Activated CD8-positive, alpha-beta T cell treated with anti-CD3 and anti-CD28 coated beads for 36 hours (primary cell): ENCODE measurements at places on chromosomes 2 and 18. TPM values are rescaled to one million over a fixed set of nuclear protein-coding genes. Genes with fewer than 3 reads are reported as not detected.
A peak's percentile ranks its signal among the peaks of the same experiment; 100 is the strongest.

- no peaks in the 10 kb centered on the region for H3K36me3 ChIP-seq
- H3K27me3 ChIP-seq: no peaks in the 10 kb centered on the region
- peak overlapping the region; percentile 84 for H3K4me3 ChIP-seq
- H3K27ac ChIP-seq: peak overlapping the region; percentile 96
Observed at GRCh38 chr18:77209587-77209986, 40.1 kb upstream of the GALR1 start.

- H3K4me1 ChIP-seq: peaks cover 11% of the 10 kb centered on the region
- peak within 1 kb of the TSS; percentile 78 for H3K27ac ChIP-seq
- peak; percentile 84 for DNase-seq
- no peaks in the 10 kb centered on the region for H3K36me3 ChIP-seq
- peaks cover 8% of the 10 kb centered on the region for H3K27me3 ChIP-seq
Observed at GRCh38 chr2:101474731-101475384, at the start of gene RFX8. Gene RFX8 (minus strand): TSS chr2:101475112. CDS start chr2:101466848, 8,264 bp downstream.

DNA sequence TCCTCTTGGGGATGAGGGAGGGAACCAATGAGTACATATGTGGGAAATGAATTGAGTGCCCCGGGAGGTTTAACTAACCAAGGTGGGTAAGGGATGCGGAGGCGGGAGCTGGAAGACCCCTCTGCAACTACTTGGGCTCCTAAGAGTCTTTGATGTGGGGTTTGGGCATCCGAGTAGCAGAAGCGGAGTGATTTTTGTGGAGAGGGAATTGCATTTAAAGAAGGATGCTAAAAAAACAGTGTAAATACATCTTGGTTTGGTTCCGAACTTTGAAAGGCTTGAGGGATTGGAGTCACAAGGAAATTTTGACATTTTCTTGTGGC lies 215.7 kb downstream of the MCFD2 start:
- no peaks in the 10 kb centered on the region for H3K36me3 ChIP-seq
- peak overlapping the region; percentile 91 for H3K27ac ChIP-seq
- no peaks in the 10 kb centered on the region for H3K27me3 ChIP-seq
- peak; percentile 36 for DNase-seq
- peaks cover 46% of the 10 kb centered on the region for H3K4me1 ChIP-seq

DNA sequence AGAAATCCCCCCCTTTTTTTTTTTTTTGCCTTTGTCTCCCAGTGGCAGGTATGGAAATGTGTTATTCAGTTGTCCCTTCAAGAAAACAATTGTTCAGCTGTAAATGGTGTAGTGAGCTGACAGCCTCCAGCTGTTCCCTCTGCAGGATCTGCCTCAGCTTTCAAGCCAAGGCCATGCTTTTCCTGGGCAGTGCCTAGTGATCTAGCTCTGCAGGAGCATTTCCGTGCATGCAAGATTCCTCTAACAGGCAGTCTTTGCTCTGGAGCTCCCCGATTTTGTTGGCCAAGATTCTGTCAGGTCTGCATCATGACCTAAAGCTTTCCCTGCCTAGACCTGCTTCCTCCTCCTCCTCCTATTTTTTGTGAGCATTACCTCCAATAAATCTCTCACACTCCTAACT lies 300.7 kb upstream of the UBE2E3 start:
- no peak overlapping the region for H3K27ac ChIP-seq
- H3K4me3 ChIP-seq: no peak overlapping the region
- peaks cover 14% of the 10 kb centered on the region for H3K27me3 ChIP-seq
- H3K36me3 ChIP-seq: no peaks in the 10 kb centered on the region
- DNase-seq: no peak

- H3K36me3 ChIP-seq: no peaks in the 10 kb centered on the region
- no peak overlapping the region for H3K27ac ChIP-seq
Observed at GRCh38 chr2:41877114-41877678, 170.6 kb upstream of the PKDCC start.

DNA sequence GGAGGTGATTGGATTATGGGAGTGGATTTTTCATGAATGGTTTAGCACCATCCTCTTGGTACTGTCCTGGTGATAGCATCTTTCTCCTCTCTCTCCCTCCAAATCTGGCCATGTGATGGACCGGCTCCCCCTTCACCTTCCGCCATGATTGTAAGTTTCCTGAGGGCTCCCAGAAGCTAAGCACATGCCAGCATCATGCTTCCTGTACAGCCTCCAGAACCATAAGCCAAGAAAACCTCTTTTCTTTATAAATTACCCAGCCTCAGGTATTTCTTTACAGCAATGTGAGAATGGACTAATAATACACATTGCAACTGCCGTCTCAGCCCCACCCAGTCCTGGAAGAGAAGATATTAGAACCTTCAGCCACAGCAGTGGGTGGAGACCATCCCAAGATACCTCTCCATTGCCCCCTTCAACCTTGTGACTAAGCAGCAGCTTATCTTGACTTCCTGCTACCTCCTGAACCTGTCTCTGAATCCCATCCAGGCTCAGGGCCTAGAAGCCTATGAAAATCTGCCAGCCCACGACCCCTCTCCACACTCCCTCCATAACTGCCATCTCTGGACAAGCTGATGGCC lies 81.8 kb upstream of the AGAP1 start:
- H3K36me3 ChIP-seq: no peaks in the 10 kb centered on the region
- peaks cover 5% of the 10 kb centered on the region for H3K27me3 ChIP-seq
- H3K4me1 ChIP-seq: no peaks in the 10 kb centered on the region
- no peak overlapping the region for H3K27ac ChIP-seq
- no peak for DNase-seq

DNA sequence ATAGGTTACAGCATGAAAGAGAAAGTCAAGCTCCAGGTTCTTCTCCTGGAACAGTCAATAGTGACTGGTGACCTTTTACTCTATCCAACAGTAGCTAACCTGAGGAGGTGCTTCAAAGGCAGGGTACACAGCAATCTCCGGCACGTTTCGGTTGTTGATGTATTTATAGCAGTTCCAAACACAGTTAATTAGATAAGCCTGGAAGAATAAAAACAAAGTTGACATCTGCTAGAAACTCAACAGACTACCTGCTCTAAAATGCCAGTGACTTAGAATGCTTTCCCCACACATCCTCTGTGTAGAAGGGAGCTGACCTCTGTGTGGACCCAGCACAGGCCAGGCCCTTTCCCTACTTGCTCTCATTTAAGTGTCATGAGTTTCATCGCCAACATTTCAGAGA lies 17.2 kb downstream of the LAPTM4A start:
- H3K36me3 ChIP-seq: peaks cover 67% of the 10 kb centered on the region
- no peak overlapping the region for H3K4me3 ChIP-seq
- H3K27me3 ChIP-seq: no peaks in the 10 kb centered on the region

GRCh38 chr2:188201639-188202038 lies 90.0 kb upstream of the GULP1 start:
- no peak overlapping the region for H3K27ac ChIP-seq
- DNase-seq: no peak
- H3K36me3 ChIP-seq: no peaks in the 10 kb centered on the region
- H3K4me3 ChIP-seq: no peak overlapping the region
- no peaks in the 10 kb centered on the region for H3K27me3 ChIP-seq

DNA sequence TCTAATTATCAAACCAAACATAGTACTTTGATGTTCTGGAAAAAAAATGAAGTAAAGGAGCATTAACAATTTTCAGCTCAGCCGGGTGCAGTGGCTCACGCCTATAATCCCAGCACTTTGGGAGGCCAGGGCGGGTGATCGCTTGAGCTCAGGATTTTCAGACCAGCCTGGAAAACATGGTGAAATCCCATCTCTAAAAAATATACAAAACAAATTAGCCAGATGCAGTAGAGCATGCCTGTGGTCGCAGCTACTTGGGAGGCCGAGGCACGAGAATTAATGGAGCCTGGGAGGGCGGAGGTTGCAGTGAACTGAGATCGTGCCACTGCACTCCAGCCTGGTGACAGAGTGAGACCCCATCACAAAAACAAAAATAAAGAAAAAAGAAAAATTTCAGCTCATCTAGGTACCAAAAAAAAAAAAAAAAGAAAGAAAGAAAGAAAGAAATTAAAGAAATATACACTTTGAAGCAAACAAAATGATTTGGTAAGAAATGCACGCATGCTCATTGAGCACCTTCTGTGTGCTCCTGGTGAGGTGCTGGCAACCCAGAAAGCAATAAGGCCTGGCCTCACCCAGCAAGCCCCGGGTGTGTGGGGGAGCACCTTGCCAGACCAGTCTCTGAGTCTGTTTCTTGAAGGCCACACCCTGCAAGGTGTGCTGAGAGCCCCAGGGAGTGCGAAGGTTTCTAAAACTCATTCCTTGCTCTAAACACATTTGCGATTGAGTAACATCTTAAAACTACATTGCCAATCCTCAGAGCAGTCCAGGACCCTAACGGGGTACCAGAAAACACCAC lies 133.5 kb downstream of the TFCP2L1 start:
- no peak for DNase-seq
- no peaks in the 10 kb centered on the region for H3K36me3 ChIP-seq
- H3K27ac ChIP-seq: no peak overlapping the region
- H3K4me1 ChIP-seq: no peaks in the 10 kb centered on the region
- H3K27me3 ChIP-seq: no peaks in the 10 kb centered on the region

DNA sequence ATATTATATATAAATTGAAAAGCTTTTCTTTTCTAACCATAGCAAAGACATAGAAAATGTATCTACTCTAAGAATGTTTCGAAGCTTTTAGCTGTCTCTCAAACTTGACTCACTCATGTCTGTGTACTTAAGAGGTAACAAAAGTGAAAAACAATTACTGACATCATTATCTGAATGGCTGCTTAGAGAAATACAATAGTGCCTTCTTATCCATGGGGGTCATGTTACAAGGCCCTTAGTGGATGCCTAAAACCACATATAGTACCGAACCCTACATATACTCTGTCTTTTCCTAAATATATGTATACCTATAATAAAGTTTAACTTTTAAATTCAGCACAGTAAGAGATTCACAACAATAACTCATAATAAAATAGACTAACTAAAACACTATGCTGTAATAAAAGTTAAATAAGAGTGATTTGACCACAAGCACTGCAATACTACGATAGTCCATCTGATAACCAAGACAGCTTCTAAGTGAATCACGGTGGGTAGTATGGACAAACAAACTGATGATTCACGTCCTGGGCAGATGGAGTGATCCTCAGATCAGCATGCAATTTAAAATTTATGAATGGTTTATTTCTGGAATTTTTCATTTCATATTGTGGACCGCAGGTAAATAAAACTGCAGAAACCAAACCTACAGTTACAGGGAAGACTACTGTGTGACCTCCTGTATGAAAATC lies 246.2 kb downstream of the XIRP2 start:
- H3K36me3 ChIP-seq: no peaks in the 10 kb centered on the region
- no peaks in the 10 kb centered on the region for H3K27me3 ChIP-seq
- no peak for DNase-seq
- H3K4me1 ChIP-seq: peaks cover 6% of the 10 kb centered on the region

DNA sequence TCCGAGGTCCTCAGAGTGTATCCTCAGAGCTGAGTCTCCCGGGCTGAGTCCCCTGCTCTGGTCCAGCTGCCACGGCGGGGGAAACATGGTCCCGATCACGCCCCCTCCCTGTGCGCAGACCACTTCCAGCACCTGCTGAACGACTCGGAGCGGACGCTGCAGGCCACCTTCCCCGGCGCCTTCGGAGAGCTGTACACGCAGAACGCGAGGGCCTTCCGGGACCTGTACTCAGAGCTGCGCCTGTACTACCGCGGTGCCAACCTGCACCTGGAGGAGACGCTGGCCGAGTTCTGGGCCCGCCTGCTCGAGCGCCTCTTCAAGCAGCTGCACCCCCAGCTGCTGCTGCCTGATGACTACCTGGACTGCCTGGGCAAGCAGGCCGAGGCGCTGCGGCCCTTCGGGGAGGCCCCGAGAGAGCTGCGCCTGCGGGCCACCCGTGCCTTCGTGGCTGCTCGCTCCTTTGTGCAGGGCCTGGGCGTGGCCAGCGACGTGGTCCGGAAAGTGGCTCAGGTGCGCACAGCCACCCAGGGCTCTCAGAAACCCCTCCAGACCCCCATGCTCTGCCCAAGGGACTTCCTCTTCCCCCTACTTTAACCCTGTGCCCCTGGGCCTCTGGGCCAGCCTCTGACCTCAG lies 26.7 kb downstream of the GPC1 start:
- no peak for DNase-seq
- H3K27me3 ChIP-seq: no peaks in the 10 kb centered on the region
- no peaks in the 10 kb centered on the region for H3K4me1 ChIP-seq
- no peak overlapping the region for H3K27ac ChIP-seq
- H3K4me3 ChIP-seq: no peak overlapping the region
- H3K36me3 ChIP-seq: no peaks in the 10 kb centered on the region

- H3K4me3 ChIP-seq: no peak overlapping the region
- H3K27ac ChIP-seq: no peak overlapping the region
- peaks cover 1% of the 10 kb centered on the region for H3K27me3 ChIP-seq
- DNase-seq: no peak
- H3K36me3 ChIP-seq: no peaks in the 10 kb centered on the region
Observed at GRCh38 chr2:229539628-229540027, 174.7 kb downstream of the DNER start.

- H3K4me1 ChIP-seq: peaks cover 12% of the 10 kb centered on the region
- H3K27ac ChIP-seq: no peak overlapping the region
- DNase-seq: no peak
- no peak overlapping the region for H3K4me3 ChIP-seq
Observed at GRCh38 chr2:9467687-9468086, 6.7 kb upstream of the IAH1 start.

GRCh38 chr2:55804535-55804934 lies 110.9 kb upstream of the PNPT1 start:
- H3K27ac ChIP-seq: no peak overlapping the region
- no peaks in the 10 kb centered on the region for H3K27me3 ChIP-seq
- no peak overlapping the region for H3K4me3 ChIP-seq
- DNase-seq: no peak
- H3K36me3 ChIP-seq: no peaks in the 10 kb centered on the region

DNA sequence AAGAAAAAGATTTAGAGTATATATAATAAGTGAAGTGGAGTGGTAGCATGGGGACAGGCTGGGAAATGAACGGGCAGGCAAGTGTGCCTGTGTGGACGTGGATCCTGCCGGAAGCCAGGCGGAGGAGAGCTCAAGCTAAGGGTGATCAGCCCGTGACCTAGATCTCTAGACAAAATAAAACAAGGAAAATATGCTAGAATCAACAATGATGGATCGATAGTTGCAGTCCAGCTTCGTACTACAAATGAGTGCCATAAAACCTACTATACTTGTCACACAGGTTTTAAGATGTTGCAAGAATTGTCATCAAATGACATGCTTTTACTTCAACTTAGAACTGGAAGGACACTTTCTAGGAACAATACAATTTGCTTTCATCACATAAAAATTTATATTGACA lies 8.5 kb downstream of the EIF2AK2 start:
- DNase-seq: no peak
- no peaks in the 10 kb centered on the region for H3K27me3 ChIP-seq
- H3K36me3 ChIP-seq: peaks cover 41% of the 10 kb centered on the region
- no peak overlapping the region for H3K4me3 ChIP-seq
- H3K27ac ChIP-seq: no peak overlapping the region
- peaks cover 26% of the 10 kb centered on the region for H3K4me1 ChIP-seq

GRCh38 chr18:50282521-50283335 lies 1.4 kb upstream of the MBD1 start:
- peak overlapping the region; percentile 59 for H3K27ac ChIP-seq
- no peaks in the 10 kb centered on the region for H3K27me3 ChIP-seq
- DNase-seq: no peak
- peaks cover 61% of the 10 kb centered on the region for H3K36me3 ChIP-seq
- H3K4me3 ChIP-seq: peak overlapping the region; percentile 91
- H3K4me1 ChIP-seq: peaks cover 53% of the 10 kb centered on the region

PRKAG3 gene
- total RNA-seq: not detected

TAF4B gene
- total RNA-seq: 15.1 TPM

ANKRD30B gene
- not detected for total RNA-seq

ABCG5 gene
- total RNA-seq: not detected

NUP35 gene
- total RNA-seq: 25.1 TPM

EPC2 gene
- total RNA-seq: 20.0 TPM
